ENCODE measurements at places on chromosomes 3 and 15. TPM values are rescaled to one million over a fixed set of nuclear protein-coding genes. Genes with fewer than 3 reads are reported as not detected.

DNA sequence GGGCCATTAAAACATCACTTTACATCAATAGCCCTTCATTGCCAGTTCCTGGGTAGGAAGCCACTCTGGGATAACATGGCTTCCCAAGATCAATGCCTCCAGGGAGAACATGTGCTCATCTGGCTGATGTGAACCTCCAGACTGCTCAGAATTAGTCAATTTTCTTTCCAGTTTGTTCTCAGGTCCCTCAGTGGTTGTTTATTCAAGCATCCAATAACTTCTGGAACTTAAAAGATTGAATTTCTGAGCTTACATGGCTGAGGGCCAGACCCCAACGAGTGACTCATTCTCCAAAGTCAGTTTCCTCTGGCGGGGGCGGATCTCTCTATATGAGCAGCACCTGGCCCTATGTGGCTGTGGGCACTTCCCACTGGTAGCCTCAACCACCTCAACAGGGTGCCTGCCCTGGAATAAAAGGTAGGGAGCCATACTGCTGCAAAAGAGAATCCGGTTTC is 34.0 kb downstream of the LYZL4 start:
- DNase-seq: no peak

DNA sequence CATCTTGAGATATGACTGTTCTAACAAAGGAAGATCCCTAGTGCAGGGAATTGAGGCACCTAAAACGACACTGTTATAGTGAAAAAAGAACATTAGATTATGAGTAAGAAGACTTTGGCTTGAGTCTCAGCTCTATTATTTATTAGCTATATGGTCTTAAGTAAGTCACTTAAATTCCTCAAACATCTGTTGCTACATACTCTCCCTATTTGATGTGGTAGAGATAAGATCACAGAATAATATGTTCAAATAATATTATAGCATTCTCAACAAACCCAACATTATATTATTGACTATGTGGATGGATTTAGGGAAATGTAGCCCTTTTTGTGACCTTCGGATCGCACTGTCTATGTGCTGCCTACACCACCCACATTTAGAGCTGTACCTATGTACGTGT is 136.9 kb downstream of the P2RY1 start:
- DNase-seq: no peak

Gene HESX1
- 1.3 TPM for polyA plus RNA-seq

GRCh38 chr3:10467904-10468612 is 37.3 kb downstream of the ATP2B2 start:
- no peak for DNase-seq

Gene MKRN3
- 0.38 TPM for polyA plus RNA-seq

GRCh38 chr3:75144406-75144805 is 519.7 kb upstream of the FRG2C start:
- DNase-seq: no peak

Gene MORC1
- 0.05 TPM for polyA plus RNA-seq

DNA sequence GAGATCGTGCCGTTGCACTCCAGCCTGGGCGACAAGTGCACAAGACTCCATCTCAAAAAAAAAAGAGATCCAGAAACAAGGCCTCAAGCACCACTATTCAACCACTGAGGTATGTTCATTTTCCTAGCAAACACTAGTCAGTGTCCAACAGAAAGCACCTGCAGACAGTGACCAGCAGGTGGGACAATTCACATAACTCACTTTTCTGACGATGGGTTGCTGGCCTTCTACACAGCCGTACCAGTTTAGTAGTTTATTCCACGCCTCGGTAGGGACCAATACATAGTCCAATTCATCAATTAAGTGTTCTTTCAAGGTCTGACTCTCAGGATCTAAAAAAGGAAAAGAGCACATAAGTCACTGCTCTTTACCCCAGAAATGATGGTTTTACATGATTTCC is 12.4 kb downstream of the USP4 start:
- DNase-seq: no peak

Gene LMAN1L
- polyA plus RNA-seq: not detected

Gene C3orf20
- not detected for polyA plus RNA-seq

DNA sequence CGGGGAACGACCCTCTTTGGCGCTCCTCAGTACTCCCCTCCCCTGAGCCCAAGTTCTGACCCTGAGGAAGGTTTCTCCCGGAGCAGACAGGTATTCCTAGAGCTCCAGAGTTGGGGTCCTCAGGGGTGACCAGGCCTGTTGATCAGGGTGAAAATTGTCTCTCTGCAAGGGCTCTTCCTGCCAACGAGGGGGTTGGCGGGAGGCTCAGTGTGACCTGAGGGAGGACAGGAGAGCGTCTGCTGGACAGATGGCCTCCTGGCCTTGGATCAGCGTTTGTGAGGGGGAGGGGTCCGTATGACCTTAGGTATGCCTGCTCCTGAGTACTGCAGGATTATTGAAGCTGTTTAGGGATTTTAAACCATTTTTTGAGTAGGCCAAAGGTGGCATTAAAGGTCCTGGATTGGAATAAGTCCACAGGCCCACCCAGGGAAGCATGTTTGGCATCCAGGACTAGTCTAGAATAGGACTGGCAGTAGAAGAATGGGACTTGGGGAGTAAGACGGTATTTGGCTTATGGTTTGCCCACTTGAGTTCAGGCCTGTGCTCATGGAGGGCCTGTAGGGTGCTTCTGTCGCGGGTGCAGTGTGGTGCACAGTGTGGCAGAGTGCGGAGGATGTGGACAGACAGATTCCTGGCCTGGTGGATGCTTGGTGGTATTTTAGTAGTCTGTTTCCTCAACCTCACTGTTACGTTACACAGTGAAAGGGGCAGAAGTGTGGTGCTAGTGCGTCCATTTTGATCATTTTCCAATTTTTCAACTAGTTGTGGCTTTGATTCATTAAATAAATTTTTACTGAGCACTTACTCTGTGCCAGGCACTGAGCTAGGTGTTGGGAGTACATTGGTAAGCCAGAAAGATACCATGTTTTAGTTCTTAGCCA is 959 bp downstream of the ZNF592 start:
- peak; percentile 53 for DNase-seq

DNA sequence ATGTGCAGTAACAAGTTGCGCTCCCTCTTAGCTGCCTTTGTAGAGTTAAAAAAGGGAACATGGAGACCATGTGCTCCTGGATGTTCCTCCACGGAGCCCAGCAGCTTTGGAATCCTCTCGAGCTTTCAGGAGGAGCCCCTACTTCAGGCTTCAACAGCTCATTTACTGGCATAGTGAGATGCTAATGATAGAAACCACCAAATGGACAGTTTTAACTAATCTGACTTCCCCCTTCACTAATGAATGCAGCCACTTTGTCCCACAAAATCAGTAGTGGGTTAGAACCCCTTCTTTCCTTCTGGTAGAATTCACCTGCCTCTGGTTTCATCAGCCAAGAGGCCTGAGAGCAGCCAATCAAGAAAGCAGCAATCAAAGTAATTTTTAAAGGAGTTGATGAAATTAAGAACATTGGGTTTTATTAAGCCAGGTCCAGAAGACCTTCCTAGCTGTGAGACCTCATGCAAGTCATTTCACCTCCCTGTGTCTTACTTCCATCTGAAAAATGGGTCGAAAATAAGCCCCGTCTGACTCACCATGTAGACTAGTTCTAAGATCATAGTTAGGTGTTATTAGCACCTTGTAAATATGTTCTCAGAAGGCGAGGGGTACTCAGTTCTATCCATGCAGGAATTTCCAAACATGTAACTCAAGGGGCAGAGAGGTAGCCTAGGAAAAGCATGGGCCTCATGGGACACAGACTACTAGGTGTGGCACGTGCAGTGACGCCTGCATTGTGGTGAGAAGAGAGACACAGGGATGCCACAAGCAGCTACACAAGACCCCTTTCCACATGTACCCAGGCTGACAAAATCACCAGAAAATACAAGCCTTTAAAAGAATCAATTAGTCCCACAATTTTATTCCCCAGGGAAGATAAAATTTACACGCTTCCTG is 179.7 kb upstream of the LPP start:
- DNase-seq: no peak

Gene GOLGA6A
- 0.04 TPM for polyA plus RNA-seq

DNA sequence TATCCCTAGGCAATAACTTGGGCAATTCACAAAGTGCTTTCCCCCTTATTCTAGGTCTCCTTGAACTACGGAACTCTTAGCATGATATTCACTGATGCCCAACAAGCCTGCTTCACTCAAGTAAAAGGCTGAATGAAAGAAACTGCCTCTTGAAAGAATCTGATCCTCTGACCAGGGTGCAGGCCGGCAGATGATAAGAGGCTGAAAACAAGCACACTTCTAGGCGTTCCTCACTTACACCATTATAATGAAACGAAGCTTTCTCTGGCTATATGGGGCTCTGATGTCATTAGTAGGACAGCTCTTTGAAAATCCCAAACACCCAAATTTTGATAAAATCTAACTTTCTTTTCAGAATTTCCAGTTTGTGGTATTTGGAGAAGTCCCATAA is 28.4 kb downstream of the MAGI1 start:
- DNase-seq: no peak

Gene ZNF860
- polyA plus RNA-seq: 1.1 TPM

GRCh38 chr3:2512881-2513280 is 414.2 kb downstream of the CNTN4 start:
- DNase-seq: no peak

Gene LARP6
- 61.7 TPM for polyA plus RNA-seq

GRCh38 chr3:30679045-30679444 is 72.6 kb downstream of the TGFBR2 start:
- DNase-seq: no peak

Gene HDC
- 0.91 TPM for polyA plus RNA-seq

Gene TRIM71
- polyA plus RNA-seq: 0.06 TPM

Gene SLC2A2
- polyA plus RNA-seq: not detected

Gene TRAT1
- 0.73 TPM for polyA plus RNA-seq

GRCh38 chr15:36696196-36696595 is 116.8 kb downstream of the CDIN1 start:
- DNase-seq: no peak

Gene SLC12A1
- polyA plus RNA-seq: not detected

Gene C15orf39
- polyA plus RNA-seq: 4.8 TPM

GRCh38 chr3:100100425-100100824 is 13.9 kb downstream of the FILIP1L start:
- DNase-seq: no peak

GRCh38 chr15:48178648-48178931 is 495 bp upstream of the MYEF2 start:
- DNase-seq: no peak

DNA sequence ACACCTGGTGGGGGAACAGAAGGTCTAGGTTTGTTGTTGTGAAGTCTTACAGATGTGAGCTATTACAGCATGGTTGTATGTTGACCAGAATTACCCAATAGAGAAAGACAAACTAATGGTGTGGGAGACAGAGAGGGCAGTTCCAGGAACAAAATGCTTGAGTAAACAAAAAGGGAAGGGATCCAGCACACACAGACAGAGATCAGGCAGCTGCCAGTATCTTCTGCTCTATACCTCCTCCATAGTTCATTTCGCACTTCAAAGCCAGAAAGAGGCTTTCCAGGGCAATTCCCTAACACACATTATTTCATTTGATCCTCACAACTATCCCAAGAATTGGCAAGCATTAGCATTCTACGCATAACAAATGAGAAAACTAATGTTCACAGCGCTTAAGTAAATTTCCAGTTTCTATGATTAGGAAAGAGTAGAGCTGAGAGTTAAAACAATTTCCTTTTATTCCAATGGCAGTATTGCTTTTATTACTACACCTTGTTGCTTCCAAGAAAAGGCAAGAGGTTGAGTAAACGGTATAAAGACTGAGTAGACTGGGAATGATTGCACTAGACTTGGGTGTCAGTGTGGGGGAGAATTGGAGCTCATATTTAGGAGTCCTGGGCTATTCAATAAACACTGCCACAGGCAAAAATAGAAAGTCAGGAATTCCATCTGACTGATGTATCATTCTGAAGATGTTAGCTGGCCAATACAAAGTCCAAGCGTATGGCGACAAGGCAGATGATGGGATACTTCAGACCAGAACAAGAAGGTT is 39.7 kb upstream of the ZNF280D start:
- DNase-seq: no peak

- peak; percentile 63 for DNase-seq
These were observed at the start of gene DNAH12 for GRCh38 chr3:57544181-57545125. DNAH12 (minus strand) TSS chr3:57544344; CDS start chr3:57542870, 1,474 bp downstream.

Gene GPR149
- polyA plus RNA-seq: not detected

DNA sequence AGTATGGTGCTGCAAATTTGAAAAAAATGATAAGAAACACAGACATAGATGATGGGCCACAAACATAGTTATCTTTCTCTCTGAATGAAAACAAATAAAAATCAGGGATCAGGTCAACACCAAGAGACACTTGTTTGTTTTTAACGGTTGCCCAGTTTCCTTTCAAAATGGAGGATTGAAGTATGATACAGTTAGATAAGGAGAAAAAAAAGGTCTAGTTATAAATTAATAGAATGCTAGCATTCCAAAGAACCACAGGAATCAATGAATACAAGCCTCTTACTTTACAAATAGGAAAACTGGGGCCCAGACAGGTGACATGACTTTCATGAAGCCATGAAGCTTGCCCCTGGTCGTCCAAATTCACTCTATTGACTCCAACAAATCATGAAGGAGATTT is 305.1 kb downstream of the ZNF621 start:
- DNase-seq: no peak
